ENCODE measurements at places on chromosomes 12 and 14.

DNA sequence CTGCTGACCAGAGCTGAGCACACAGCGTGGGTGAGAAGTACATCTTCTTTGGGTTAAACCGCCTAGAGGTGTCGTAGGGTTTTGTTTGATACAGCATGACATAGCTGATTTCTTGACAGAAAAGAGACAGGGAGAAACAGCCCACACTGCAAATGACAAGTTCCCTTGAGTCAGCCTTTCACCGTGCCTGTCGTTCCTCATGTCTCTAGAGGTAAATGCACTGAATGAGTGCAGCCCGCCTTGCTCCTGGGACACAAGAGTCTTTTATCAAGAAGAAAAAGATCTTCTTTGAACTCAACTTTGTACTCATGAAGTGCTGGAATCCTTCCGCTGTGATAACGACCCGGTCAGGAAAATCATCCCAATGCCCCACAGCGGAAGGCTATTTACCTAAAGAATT lies 77.6 kb downstream of the TMEM132D start:
- DNase-seq = no peak

- no peak for DNase-seq
These were observed 27.4 kb upstream of the STON2 start for GRCh38 chr14:81427348-81428058.

- no peak for DNase-seq
These were observed 583 bp upstream of the SDR39U1 start for GRCh38 chr14:24443053-24443665.

DNA sequence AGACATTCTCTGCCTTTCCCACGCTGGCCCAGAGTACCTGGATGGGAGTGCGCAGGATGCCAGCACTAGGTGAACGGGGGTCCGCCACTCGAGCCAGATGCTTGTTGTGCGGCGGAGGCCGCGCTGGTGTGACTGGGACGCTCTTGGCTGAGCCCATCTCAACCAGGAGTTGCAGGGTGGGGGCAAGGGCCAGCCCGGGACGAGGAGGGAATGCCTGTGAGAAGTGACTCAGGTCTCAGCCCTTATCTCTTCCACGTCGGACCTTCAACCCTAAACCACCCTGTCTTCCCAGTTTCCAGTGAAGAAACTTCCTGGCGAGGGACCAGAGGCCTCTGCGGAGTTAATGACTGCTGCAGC lies 312 bp downstream of the CDCA3 start:
- DNase-seq = peak; percentile 41

GRCh38 chr14:100236881-100237280 lies 2.1 kb upstream of the YY1 start:
- no peak for DNase-seq

GRCh38 chr14:70655110-70655826 lies 13.6 kb downstream of the TTC9 start:
- no peak for DNase-seq

DNA sequence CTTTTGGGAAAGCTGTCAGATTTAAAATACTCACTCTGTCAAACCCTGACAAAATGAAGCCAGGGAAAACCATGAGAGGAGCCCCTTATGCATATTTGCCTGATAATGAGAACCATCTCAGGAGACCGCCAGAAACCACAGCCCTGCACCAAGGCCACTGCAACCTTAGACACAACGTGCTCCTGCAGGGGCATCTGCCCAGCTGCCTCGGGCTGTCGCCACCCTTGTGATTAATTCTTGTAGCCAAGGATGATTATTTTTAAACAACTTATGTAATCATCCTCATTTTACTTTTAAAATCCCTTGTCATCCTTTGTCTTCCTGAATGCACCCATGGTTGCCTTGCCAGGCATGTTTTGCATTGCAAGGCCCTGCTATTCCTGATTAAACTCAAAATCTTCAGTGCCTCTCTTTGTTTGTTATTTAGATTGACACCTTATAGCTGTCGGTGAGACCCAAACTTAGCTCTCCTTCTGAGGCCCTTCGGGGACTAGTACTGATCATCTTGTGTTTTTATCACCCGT lies 766.4 kb upstream of the TMEM132C start:
- DNase-seq = no peak

- DNase-seq = no peak
These were observed 366.5 kb upstream of the OR4E1 start for GRCh38 chr14:22039938-22040780.

Measured in iris pigment epithelial cell (primary cell).